GM06990 (cell line): ENCODE measurements at places on chromosomes 6 and 20.
A peak's percentile ranks its signal among the peaks of the same experiment; 100 is the strongest.

DNA sequence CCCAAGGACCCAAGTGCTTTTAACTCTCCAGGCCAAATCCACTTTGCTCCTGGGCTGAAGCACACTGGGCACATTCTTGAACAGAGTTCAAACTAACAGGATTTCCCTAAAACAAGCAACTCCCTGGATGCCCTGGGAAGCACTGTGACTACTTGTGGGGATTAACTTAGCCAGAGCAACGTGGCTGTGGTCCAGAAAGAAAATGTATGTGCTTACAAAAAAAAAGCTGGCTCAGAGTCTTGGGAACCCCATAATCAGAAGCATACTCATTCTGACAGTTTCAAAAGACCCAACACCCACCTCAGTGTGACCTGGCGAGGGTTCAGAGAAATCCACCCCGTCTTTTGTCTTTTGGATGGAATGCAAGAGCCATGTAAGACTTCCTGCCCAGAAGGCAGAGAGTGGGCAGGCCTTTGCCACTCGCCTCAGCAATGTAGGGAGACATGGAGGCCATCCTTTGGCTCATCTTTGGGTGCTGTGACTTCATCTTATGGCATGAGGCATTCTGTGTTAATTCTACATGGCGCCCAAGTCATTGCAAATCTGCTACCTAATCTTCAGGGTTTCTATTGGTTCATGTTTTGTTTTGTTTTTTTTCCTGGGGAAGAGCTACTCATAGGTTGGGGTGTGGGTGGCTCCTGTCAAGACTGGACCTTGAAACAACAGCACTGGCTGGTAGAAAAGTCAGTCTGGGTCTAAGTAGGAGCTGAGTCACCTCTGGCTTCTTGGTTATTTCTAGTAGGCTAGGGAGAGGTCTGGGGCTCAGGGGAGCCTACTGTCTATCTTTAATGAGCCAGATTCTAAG, 248.6 kb upstream of the SUPT3H start:
- DNase-seq, result no peak

DNA sequence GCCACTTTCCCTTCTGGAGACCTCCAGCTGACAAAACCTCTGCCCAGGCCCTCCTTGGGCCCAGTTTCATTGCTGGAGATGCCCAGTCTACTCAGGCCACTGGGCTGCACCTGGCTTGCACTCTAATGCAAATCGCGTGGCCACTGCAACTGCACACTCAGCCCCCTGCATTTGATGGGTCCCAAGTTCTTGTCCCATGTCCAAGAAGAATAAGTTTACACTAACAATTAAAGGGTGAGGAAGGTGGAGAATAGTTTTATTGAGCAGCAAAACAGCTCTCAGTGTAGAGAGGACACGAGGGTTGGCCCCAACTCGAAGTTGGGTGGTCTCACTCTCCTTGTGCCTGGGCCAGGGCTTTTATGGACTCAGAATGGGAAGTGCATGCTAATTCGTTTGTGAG, 31.9 kb upstream of the THEMIS start:
- no peak for DNase-seq

- no peak for DNase-seq
Observed at GRCh38 chr6:28825732-28826293, 98.0 kb downstream of the TRIM27 start.

- DNase-seq, result no peak
Observed at GRCh38 chr20:37821696-37822095, 81.2 kb upstream of the VSTM2L start.

DNA sequence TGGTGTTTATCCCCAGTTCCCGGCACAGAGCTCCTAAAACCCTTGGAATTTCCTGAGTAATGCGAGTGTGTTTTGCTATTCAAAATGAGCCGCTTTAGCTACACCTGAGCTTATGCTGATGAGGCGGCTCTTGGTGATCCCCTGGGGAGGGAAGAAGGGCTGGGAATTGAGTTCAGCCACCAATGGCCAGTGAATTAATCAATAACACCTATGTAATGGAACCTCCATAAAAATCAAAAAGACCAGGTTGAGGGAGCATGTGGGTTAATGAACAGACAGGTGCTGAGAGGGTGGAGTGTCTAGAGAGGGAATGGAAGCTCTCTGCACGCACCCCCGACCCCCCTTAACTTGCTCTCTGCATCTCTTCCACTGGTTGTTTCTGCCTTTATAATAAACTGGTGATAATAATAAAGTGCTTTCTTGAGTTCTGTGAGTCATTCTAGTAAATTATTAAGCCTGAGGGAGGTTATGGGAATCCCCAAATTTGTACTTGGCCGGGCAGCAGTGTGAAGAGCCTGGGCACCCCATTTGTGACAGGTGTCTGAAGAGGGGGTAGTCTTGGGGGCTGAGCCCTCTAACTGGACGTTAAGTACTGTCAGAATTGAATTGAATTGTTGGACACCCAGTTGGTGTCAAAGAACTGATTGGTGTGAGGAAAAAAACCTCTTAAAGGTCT, 24.6 kb upstream of the SERPINB1 start:
- no peak for DNase-seq

- no peak for DNase-seq
Observed at GRCh38 chr6:38283734-38284362, 355.9 kb downstream of the BTBD9 start.

- no peak for DNase-seq
Observed at GRCh38 chr6:150992703-150993102, 127.2 kb downstream of the MTHFD1L start.

DNA sequence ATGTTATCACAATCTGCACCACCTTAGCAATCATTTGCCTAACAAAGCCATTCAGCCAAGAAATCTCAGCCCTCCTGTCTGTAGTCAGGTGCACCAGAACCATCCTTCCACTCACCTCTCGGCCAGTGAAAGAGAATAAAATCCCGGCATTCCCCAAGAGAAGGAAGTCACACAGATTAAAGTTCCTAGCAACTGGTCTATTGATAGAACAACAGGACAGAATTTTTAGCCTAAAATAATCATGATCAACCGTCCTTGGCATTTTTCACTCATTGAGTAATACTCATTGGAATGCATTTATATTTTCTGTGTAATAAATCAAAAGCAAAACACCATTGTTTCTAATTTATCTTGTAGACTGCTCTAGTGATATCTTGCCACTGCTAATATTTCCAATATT, 85.7 kb upstream of the CDH4 start:
- DNase-seq, result no peak

- no peak for DNase-seq
Observed at GRCh38 chr6:102732898-102733297, 1339.4 kb downstream of the GRIK2 start.

- no peak for DNase-seq
Observed at GRCh38 chr6:79804732-79805131, 142.6 kb downstream of the ELOVL4 start.

DNA sequence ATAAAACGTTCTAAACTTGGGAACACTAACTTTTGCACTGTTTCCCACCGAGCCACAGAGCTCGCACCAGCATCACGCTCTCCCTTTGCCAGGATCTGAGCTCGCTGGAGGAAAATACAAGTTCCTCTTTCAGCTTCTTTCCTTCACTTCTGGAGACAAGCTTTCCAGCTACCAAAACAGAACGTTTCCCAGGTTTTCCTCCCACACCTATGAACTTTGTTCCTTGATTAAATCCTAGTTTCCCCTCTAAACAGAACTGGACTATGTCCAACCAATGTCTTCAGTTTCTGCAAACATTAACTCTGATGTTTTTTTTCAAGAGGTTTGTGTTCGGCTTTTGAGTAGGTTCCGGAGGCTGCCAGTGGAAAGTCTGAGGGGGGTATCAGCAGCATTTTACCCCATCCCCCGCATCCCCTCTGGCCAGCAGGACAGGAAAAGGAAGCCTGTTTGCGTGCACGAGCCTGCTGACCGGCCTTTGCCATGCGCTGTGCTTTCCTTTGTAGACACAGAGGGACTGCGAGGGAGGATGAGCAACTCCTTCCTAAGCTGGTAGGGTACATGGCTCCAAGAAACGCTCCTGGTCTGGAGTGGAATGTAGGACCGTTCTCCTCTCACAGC, 135.5 kb downstream of the LY86 start:
- no peak for DNase-seq

DNA sequence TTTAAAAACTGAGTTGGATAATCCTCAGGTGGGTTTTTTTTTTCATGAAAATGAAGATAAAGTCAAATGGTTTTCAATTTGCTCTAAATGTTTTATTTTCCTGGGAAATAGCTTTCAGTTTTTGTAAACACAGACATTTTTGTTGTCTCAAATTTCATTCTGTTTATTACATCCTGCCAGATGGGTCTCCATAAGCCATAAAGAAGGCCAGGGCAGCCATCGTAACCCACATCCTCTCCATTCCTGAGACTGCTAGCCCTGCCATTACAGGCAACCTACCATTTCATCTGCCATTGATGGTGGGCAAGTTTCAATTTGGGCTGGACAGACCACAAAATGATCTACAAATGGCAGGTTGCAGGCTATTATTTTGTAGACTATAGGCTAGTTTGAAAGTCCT, 60.8 kb downstream of the BTBD3 start:
- no peak for DNase-seq

- DNase-seq, result peak; percentile 40
Observed at GRCh38 chr20:4989570-4989969, 11.7 kb downstream of the SLC23A2 start.

DNA sequence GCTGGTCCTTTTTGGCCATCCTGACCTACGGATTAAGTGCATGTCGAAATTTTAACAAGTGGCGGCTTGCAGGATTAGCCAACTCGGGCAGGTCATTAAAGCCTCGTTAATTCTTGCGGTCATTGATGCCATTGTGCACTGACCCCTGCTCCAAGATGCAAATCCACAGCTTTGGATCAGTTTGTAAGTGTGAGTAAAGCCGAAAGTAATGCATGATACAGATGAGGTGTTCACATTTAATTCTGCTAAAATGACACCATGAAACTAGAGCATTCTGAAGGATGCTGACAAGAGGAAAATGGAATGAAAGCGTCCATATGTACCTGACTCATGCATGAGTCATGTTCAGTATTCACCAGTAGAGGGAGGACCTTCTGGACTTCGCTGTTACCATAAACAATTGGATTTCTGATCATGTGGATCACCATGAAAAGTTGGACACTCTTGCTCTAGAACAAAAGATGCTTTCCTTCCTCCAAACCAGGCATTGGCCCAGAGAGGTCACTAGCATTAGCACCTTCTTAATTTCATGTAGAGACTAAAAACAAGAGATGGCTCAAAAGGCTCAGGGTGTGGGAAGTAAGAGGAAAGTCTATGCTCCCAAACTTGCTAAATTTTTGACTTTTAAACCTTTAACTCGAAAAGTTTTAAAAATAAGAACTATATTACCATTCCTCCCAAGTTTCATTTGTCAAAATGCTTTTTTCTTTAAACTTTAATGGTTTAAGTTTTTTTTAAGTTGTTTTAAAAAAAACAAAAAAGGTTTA, 48.0 kb downstream of the MUC22 start:
- DNase-seq, result no peak

- no peak for DNase-seq
Observed at GRCh38 chr6:56144538-56145324, 102.6 kb downstream of the COL21A1 start.

- no peak for DNase-seq
Observed at GRCh38 chr6:13000537-13000936, 284.0 kb downstream of the PHACTR1 start.

DNA sequence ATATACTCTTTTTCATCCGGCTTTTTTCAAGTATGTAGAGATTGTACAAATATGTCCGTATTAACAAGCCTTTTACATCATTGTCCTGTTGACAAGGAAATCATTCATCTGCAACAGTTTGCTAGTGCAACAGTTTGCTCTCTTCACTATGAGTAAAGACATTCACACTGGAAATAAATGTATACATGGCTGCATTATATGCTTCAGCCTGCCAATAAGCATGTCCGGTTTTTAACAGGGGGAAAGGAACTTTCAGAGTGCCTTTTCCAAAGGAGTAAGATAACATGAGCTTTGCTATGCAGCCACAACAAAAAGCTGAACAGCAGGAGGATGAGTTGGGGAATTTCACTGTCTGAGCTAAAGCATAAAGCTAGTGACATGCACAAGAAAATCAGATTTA, 99.4 kb upstream of the ADTRP start:
- no peak for DNase-seq

- DNase-seq, result no peak
Observed at GRCh38 chr6:118876198-118876597, 17.8 kb upstream of the ASF1A start.

DNA sequence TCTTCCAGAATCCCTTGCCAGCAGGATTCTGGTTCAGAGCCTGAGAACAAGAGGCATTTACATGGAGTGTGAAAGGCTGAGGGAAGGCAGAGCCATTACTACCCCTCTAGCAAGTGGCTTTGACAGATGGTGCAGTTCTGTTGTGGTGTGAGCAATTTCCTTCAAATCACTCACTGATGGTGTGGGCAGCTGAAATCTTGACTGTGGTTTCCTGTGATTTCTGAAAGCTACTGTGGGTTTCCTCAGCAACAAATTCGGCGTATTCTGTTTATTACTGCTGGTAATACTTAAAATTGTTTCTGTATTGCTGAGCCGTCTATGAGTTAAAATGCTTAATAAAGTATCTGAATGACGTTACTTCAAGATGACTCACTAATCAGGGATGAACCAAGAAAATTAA, 181.5 kb upstream of the TCF21 start:
- DNase-seq, result no peak

DNA sequence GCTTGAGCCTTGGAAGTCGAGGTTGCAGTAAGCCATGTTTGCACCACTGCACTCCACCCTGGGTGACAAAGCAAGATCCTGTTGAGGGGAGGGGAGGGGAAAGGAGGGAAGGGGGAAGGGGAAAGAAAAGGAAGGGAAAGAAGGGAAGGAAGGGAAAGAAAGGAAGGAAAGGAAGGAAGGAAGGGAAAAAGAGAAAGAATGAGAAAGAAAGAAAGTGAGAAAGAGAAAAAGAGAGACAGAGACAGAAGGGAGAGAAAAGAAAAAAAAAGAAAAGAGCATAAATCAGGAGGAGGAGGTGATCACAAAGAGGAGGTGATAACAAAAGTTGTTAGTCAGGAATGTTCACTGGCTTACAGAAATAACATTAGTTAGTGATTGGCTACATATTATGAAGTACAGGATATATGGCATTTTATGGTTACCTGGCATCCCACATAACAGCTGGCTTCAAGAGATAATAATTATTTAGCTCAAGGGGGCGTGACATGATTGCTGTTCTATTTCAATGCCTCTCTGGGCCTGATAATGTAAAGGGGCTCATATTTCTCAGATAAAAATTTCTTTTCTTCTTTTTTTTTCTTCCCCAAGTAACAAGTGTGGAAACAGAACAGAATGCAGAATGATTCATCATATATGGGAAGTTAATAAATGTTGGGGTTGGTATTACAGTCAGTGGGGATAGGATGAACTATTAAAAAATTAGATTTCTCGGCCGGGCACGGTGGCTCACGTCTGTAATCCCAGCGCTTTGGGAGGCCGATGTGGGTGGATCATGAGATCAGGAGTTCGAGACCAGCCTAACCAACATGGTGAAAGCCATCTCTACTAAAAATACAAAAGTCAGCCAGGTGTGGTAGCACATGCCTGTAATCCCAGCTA, 27.1 kb downstream of the SAMHD1 start:
- DNase-seq, result no peak

- no peak for DNase-seq
Observed at GRCh38 chr6:36430351-36430750, 12.3 kb downstream of the PXT1 start.

DNA sequence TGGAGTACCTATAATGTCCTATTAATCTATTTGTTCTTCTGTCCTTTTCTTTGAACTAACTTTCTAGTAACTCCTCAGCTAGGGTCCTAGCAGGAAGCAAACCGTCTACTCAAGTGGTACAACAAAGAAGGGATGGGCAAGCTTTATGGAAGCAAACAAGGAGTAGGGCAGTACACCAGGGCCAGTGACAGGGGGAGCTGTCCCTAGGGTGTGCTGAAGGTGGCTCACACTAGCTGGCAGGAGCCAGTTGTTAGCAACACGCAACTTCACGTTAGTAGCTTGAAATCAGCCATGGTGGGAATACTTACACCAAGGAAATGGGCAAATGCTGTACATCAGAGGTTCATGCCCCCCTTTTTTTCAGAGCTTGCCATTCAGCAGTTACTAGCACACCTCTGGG, 74.0 kb upstream of the EYA2 start:
- no peak for DNase-seq
